HCEC 1CT (cell line): ENCODE measurements at places on chromosomes 16 and 17.

- DNase-seq = peak; percentile 54
Measured at GRCh38 chr17:63291258-63291657, 154.8 kb downstream of the CYB561 start.

- DNase-seq = no peak
Measured at GRCh38 chr17:13253733-13254410, 236.0 kb upstream of the ELAC2 start.

- no peak for DNase-seq
Measured at GRCh38 chr17:65176646-65177409, 39.7 kb downstream of the RGS9 start.

- no peak for DNase-seq
Measured at GRCh38 chr16:287298-287811, 4.4 kb downstream of the PDIA2 start.

GRCh38 chr16:30699615-30700099 is 686 bp downstream of the SRCAP start:
- DNase-seq = no peak

DNA sequence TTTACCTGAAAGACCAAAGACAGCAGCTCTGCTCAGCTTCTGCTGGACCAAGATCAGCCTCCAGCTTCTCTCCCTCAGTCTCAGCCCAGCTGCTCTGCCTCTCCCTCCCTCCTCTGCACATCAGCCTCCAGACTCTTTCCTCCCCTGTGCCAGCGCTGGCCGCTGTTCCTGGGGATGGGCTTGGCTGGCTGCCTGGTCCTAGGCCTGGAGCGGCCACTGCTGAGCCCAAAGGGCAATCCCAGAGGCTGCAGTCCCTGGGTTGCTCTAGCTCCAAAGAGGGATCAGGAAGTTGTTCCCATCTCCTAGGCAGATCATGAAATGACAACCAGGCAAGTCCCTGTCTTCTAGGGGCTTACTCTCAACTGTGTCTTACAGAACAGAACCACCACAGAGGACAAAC is 31.3 kb downstream of the DCUN1D3 start:
- DNase-seq = peak; percentile 61

- DNase-seq = peak; percentile 73
Measured at GRCh38 chr16:89431158-89431584, 59.2 kb downstream of the ANKRD11 start.

DNA sequence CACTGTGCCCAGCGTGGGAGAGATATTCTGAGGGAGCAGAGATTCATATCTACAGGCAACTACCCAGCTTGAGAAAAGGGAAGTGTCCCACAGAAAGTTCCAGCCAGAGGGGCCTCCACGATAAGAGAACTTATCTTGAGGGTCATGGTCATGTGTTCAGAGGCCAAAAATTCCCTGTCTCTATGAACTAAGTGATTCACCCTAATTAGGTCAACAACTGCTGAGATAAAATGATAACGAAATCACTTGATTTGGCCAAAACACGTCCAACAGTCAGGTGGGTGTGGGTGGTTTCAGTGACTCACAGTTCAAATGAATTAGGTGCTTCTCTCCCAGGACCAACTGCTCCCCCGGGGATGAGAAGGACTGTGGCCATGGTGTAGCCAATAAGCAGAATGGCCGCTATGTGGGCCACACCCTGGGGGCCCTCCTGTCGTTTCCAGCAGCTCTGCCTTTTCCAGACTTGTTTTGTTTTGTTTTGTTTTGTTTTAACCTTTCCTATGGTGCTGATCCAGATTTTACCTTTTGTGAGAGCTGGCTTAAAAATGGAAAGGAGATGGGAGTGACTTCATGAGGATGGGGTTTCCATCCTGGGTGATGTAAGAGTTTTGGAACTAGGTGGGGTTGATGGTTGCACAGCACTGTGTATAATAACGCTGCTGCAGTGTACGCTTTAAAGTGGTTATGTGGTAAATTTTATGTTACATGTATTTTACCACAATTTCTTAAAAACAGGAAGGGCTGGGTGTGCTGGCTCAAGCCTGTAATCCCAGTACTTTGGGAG is 8.7 kb downstream of the DNAI2 start:
- no peak for DNase-seq

GRCh38 chr16:84527532-84528269 is 23.2 kb upstream of the MEAK7 start:
- DNase-seq = no peak

GRCh38 chr17:10871914-10872313 is 34.0 kb upstream of the PIRT start:
- no peak for DNase-seq

DNA sequence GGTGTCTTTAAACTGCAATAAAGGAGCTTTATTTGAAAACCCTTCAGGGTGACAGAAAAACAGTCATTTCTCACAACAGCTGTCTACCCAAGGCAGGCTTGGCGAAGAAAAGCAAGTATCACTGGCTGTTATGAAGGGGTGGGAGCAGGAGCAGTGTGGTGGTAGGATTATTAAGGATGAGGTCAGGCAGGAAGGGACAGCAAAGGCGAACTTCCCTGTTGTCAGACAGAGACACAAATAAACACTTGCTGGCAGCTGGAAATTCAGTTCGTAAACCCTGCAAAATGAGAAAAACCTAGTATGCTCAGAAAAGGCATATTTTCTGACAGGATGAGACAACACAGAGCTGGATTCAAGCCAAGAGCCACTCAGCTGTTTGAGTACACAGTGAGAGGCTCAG is 416.3 kb upstream of the CDH5 start:
- DNase-seq = no peak

DNA sequence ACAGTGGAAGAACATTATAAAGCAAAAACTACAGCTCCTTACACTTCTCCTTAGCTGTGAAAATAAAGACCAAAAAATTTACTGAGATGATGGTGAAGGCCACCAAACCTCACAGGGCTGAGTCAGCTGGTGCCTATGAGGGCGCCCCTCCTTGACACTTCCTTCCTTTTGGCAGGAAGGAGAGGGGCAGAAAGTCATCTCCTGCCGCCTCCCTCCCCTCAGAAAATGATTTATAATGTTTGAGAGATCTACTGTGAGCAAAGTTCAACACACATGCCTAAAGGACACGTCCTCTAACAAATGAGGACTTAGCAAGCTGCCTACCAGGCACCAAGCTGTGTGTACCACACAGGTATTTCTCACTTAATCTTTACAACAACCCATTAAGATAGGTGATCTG is 245.7 kb downstream of the PRKCA start:
- DNase-seq = peak; percentile 51

DNA sequence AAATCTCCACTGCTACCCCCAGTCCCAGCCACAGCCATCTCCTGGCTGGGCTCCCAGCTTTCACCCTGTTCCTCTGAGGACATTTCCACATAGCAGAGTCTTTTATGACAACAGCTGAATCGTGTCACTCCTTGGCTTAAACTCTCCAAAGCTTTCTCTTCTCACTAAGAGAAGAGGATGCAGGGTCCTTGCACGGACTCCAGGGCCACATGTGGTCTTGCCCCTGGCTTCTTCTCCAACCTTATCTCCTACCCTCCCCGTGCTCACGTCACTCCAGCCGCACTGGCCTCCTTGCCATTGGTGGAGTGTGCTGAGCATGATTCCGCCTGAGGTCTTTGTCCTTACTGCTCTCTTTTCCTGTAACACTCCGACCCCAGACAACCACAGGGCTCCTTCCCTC is 39.9 kb upstream of the CCDC182 start:
- DNase-seq = no peak

- DNase-seq = no peak
Measured at GRCh38 chr17:20997711-20998570, 44.9 kb downstream of the USP22 start.

- DNase-seq = no peak
Measured at GRCh38 chr17:65062171-65062915, 5.8 kb upstream of the GNA13 start.

DNA sequence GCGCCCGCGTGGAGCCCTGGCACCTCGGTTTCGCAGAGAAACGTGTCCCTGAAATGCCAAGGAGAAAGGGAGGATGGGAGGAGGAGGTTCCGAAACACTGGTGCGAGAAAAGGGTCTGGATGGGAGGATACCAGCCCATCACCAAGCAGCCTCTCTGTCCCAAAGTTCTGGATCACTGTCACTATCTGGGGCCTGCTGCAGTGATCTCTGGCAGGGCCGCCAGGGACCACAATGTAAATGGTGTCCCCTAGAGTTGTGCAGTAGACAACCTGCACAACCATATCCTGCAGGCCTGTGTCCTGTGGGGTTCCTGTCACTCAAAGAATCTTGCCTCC is 229.3 kb downstream of the C16orf78 start:
- no peak for DNase-seq

DNA sequence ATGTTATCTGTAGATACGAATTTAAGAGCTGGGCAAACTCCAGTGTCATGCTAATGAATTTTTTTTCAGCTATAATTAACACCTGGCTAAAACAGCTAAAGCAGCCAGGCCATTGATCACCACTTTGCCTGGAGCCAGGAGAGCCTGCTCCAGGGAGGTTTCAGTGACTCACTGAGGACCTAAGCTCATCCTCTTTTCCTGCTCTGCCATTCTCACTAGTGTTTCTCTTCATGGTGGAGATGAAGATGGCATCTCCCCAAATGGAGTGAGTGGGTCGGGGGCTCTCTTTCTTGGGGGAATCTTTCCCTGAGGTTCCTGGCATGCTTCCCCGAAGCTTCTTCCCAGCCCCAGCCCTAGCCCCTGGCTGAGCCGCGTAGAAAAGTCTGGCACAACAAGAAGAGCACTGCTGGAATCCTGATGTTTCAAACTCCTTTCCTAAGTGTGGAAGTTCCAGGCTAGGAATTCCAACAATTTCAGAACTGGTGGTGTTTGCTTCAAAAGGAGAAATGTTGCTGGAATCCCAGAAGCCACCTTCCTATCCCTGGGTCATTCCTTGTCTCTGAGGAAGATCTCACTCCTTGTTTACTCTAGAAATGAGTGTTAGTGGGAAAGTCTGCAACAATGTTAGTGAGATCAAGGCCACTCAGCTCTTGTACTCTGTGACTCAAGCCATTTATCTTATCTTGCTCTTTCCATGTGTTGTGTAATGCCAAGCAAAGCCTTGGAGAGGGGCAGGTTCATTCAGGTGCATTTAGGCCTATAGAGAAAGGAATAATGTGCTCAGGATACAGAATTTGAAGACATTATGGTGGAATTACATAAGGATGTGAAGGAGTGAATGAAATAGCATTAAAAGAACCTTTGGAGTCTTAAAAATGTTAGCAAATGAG is 26.0 kb upstream of the B4GALNT2 start:
- peak; percentile 7 for DNase-seq

DNA sequence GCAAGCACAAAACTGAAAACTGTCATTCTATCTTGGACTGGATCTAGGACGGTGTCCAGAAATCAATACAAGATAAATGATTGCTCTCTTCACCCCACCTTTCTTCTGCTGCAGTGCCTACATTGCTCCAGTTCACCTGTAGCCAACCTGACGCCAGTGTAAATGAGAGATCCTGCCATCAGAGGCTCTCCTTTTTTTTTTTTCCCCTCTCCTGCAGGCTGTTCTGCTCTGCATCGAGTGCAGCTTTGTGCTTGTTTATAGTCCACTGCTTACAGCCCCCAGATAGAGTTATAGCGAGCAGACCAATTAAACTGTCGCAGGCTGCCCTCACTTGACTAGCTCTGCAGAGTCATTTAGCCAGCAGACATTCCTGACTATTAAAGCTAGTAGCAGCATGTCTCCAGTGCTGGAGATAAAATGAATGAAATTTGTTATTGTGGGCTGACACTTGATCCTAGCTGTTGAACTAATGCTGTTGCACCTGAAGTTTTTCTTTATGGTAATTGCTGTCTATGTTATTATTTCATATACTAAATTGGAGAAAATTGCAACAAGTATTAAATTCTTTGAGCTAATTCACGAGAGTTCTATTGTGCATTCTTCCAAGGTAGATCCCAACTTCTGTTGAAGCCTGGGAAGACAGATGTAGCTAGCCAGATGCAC is 257.1 kb downstream of the FTO start:
- no peak for DNase-seq

GRCh38 chr17:19019041-19019941 is 14.7 kb upstream of the FAM83G start:
- no peak for DNase-seq

DNA sequence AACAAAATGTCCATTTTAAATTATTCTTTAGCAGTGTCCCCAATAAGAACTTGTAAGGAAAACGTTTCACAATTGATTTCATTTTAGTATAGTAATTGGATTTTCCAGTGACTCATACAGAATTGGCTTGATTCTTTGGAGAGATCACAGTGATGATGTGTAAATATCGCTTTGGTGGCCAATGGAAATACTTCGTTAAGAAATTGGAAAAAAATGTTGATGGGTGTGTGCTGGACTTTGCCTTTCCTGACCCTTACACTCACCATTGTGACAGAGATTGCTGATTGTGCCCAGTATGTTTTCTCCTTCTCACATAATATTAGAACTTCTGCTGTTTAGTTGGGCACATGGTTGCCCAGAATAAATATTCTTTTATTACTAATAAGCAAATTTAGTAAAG is 7.4 kb upstream of the EFCAB13 start:
- peak; percentile 77 for DNase-seq

- no peak for DNase-seq
Measured at GRCh38 chr17:59299400-59300092, 31.9 kb upstream of the YPEL2 start.

- DNase-seq = no peak
Measured at GRCh38 chr16:79164388-79164995, 436.0 kb downstream of the MAF start.
